ENCODE measurements at places on chromosomes 2 and 18.

GRCh38 chr2:179422037-179422643, 157.5 kb upstream of the SESTD1 start:
- no peak for DNase-seq

- DNase-seq, result no peak
These were observed 11.8 kb downstream of the PLEKHM3 start for GRCh38 chr2:208013285-208014178.

DNA sequence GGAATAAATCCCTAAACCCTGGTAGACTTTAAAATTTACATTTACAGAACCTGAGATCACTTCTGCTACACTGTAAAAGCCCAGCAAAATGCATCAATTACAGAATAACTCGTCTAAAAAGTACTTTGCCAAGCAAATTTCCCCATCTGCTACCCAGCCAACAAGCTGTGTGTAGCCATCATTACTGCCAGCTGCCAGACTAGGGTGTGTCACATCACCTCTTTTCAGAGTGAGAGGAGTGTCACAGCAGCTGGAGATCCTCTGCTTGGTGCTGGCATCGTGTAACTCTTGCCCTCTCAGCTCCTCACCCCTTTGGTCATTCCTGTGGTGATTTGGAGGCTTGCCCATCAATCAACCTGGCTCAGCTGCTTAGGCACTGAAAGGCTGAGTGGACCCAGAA, 340.4 kb upstream of the MMADHC start:
- DNase-seq, result no peak

DNA sequence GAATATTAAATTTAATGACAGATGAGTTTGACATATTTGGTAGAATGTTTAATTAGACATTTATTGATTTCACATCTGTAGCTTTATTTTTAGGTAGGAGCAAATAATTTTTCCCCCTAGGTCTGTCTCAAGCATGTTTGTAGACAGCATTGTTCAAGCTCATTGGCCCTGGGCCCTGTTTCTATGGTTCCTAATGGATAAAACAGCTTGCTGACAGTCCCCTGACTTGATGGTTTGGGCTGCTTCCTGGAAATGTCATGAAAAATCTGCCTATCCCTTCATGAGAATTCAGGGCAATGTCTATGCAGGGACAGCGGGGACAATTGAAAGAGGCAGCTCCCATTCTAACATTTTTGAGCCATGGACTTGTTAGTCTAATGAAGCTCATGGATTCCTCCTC, 14.6 kb upstream of the MEP1B start:
- DNase-seq, result no peak

DNA sequence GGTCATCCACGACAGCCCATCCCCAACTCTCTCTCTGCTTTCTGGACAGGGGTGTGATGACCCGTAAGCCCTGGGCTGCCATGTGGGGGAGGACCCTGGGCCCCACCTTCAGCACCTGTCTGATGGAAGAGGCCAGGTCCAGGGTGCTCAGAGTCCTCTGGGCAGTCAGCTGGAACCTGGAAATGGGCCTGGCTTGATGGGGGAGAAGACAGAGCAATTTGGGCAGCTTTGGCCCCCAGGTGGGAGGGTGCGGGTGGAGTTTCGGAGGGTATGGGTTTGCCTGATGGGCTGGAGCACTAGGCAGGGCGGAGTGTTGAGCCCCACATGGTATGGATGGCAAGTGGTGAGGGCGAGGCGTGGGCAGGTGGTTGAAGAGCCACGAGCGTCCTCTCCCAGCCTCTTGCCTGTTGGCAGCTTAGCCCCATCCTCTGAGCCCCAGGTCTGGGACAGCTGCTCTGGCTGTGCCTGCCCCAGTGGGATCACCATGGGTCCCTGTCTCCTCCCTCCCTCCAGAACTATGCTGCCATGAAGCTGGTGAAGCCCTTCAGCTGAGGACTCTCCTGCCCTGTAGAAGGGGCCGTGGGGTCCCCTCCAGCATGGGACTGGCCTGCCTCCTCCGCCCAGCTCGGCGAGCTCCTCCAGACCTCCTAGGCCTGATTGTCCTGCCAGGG, 232.7 kb downstream of the DYSF start:
- DNase-seq, result no peak

GRCh38 chr2:218437969-218438368, 19.0 kb downstream of the VIL1 start:
- DNase-seq, result no peak

Measured in stimulated activated CD8-positive, alpha-beta memory T cell treated with anti-CD3 and anti-CD28 coated beads, Interleukin-12 subunit alpha, Interleukin-12 subunit beta, amount 100 ng/mL, for 4 hours (primary cell).